ENCODE measurements at places on chromosomes 3 and 15.

- no peak for DNase-seq
Measured at GRCh38 chr3:63945558-63946096, 33.4 kb upstream of the SCAANT1 start.

DNA sequence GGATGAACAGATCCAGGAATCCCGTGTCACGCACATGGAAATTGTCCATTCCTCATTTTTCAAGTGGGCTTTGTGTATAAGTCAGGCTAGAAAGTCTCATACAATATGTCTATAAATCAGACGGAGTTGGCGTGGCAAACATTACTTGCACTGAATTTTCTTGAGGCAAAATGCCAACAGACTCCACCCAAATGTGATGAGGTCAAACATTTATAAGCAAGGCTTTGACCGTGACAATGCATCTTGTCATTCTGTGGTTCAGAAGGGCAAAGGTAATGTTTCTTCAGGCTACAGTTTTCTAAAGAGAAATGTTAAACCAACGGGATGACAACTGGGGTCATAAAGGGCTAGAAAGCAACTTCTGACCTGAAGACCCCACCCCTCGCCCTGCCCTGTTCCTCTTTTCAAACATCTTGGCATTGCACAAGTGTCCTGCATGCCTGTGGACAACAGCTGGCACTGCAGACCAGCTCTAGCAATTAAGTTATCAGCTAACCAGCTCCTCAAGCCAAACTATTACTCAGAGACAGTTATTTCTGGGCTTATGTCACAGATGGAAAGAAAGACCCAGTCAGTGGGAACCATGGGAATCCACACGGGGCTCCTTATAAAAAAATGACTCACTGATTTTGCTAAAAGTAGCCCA lies 36.5 kb upstream of the SPTBN5 start:
- no peak for DNase-seq

DNA sequence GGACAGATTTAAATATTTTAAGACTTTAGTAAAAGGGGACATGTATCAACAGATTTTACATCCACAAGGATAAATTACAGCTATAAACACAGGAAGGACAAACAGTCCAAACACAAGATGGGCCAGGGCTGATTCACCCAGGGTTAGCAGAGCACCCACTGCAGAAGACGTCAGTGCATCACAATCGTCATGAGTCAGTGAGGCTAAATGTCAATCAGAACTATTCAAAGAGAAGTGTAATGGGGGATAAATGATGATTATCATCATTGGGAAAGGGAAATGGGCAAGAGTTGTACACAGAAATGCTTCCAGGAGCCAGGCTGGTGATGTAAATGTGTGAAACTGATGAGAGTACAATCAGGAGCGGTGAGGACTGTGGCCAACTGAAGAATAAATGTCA lies 226.8 kb downstream of the PLCL2 start:
- no peak for DNase-seq

- no peak for DNase-seq
Measured at GRCh38 chr15:68608206-68608843, 29.5 kb downstream of the CORO2B start.

- no peak for DNase-seq
Measured at GRCh38 chr3:4241595-4242170, 61.5 kb upstream of the SETMAR start.

GRCh38 chr15:96273317-96274086 lies 57.0 kb upstream of the NR2F2 start:
- DNase-seq = no peak

DNA sequence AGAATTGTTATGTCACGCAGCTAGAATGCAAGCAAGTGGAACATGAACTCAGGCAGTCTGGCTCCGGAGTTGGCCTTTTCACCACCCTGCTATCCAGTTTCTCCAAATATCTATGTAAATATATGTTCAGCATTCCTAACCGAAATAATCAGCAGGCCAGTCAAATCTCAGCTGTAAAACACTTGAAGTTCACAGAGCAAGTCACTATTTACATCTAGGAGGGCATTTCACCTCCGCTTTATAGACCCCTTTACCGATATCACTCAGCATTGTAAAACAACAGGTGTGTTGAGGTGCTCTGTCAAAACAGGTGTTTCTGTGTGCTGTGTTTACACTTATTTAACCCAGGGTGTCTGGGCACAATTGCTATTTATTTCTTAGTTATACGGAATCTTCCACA lies 12.2 kb upstream of the HES1 start:
- no peak for DNase-seq

- DNase-seq = no peak
Measured at GRCh38 chr15:78565951-78566774, 843 bp downstream of the CHRNA5 start.

DNA sequence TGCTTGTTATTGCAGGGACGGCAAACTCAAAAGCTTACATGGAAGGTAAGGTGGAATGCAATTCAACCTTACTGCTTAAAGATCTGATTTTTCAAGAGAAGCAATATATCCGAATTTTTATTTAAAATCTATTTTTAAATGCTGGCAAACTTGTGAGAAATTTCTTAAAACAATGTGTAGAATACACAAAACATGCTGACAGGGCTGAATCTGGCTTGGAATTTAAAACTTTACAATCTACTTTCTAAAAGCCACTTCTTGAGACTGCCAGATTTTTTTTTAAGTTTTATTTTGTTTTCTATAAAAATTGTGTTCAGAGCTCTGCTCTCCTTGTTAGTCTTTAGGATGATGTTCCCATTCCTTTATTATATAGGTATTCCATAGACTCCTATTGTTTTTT lies 146.7 kb downstream of the ADAM10 start:
- no peak for DNase-seq

DNA sequence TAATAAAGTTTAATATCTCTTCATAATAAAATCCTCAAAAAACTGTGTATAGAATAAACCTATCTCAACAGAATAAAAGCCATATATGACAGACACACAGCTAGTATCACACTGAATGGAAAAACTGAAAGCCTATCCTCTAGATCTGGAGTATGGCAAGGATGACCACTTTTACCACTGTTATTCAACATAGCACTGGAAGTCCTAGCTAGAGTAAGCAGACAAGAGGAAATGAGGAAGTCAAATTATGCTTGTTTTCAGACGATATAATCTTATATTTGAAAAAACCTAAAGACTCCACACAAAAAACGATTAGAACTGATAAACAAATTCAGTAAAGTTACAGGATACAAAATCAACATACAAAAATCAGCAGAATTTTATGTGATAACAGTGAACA lies 57.4 kb upstream of the DIPK2A start:
- DNase-seq = no peak

GRCh38 chr3:119726909-119727308 lies 24.1 kb downstream of the CFAP91 start:
- DNase-seq = no peak

GRCh38 chr3:156586905-156587759 lies 32.2 kb upstream of the SSR3 start:
- DNase-seq = no peak

- DNase-seq = peak; percentile 80
Measured at GRCh38 chr3:12869035-12869621, 27.8 kb upstream of the RPL32 start.

GRCh38 chr3:151305775-151306151 lies 10.9 kb downstream of the GPR87 start:
- no peak for DNase-seq

GRCh38 chr15:67145710-67146109 lies 80.3 kb downstream of the SMAD3 start:
- DNase-seq = peak; percentile 56

- no peak for DNase-seq
Measured at GRCh38 chr3:118425272-118425837, 609.3 kb downstream of the IGSF11 start.

DNA sequence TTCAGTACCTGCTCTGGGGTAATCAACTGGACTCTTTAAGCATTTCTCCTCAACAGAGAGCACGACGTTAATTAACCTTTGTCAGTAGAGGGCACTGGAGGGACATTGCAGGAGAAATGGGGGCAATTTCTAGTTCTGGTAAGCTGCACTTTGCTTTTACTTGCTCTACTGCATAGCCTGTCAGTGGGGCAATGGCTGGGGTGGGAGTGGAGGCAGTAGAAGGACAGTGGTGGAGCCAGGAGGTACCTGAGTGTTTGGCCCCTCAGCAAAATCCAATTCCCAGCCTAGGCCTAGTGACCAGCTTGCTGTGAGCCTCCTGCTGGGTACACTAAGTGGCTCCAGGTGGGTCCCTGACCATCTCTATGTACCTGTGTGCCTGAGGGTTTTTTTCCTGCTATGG lies 18.3 kb upstream of the MED12L start:
- DNase-seq = peak; percentile 61

- DNase-seq = no peak
Measured at GRCh38 chr3:158912188-158912587, 110.3 kb downstream of the MFSD1 start.

GRCh38 chr15:96270581-96271172 lies 59.8 kb upstream of the NR2F2 start:
- DNase-seq = no peak

DNA sequence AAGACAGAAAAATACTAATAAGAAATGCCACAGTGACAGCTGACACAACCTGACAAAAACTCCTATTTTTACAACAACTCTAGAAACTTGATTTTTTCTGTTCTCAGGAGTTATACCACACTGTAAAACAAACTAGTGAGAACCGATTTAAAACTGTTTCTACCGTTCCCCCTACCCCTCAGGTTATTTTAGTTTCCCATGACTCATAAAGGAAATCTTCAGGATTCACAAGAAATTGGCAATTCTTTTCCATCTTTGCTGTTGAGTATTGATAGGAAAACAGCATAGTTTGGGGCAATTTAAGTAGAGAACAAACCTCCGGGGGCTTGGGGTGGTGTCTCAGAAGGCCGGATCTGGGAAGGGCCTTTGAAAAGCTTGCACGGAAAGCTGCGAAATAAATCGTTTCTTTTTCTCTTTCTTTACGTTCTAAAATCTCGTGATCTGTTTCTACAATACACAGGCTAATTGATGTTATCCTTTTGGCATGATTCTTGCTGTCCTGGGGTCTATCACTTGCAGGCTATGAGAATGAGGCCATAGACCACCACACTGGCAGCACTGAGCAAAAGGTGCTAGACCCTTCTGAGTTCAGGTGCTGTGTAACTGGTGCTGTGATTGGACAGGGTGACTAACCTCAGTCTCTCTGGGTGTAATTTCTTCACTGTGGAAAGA lies 89.3 kb downstream of the LPP start:
- DNase-seq = no peak

DNA sequence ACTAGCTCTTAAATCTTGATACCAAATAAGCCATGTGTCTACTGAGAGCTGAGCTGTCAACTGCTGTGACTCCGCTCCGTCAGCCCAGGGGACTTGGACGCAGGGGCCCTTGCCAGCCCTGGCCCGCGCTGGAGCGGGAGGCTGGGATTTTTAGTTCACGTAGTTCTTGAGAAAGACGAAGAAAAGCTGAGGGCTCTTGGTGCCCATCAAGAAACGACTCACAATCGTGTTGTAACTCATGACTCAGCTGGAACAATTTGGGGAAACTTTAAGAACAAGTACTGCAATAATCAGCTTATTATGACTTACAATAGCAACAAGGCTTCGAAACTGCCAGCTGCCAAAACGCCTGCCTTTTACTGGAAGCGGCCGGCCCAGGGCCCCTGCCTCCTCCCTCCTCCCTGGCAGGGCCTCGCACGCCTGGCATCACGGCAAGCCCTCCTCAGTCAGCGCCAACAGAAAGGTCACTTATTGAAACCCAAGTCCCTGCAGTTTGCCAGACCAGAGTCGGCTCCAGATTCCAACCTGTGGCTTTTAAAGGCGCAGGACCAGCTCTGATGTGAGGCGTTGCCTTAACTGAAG lies 60.3 kb downstream of the RGMA start:
- no peak for DNase-seq

DNA sequence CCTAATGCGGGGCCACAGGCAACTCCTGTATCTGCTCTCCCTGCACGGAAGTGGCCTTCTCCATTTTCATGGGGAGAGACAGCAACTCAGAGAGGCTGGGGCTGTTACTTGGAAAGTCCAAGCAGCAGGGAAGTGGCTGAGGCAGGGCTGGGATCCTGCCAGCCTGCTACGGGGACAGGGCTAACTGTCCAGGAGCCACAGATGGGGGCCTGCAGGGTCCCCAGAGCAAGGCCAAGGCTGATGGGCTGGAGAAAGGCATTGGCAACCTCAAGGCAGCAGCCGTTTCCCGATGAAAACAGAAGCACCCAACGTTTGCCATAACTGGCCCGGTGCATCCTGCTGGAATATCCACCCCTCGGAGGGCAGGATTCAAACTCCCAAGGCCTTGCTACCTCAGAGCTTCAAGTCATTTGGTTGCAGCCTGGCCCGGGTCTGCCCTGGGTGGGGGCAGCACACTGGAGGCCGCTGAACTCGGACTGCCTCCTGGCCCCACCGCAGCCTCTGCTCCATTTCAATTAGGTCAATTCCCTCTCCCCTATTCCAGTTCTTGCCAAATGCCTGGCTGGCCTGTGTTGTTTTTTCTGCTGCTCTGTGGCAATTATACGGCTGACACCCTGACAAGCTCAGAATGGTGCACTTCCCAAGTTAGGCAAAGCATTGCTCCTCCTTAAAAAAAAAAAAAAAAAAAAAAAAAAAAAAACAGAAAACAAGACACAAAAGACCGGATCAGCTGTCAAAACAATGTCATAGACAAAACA lies 143.5 kb downstream of the NUP210 start:
- no peak for DNase-seq

DNA sequence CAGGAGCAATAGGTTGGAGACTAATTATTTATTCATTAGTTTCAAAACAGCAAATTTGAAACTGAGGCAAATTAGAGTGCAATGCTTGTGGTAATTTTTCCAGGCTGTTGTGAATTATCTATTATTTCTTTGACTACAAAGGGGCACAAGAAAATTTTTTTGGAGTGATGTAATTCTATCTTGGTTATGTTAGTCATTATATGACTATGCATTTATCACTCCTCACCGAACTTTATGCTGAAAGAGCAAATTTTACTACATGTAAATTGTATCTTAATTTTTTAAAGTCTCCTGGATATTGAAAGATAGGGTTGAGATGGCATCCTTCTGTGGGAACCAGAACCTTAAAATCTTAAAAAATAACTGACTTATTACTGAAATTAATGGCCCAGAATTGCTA lies 320.0 kb upstream of the ROBO1 start:
- DNase-seq = no peak

- DNase-seq = no peak
Measured at GRCh38 chr3:164539215-164539614, 539.1 kb downstream of the SI start.

GRCh38 chr15:58142827-58143461 lies 4.8 kb downstream of the AQP9 start:
- no peak for DNase-seq

GRCh38 chr3:49591615-49592014 lies 37.3 kb downstream of the BSN start:
- no peak for DNase-seq

GRCh38 chr3:53140847-53141845 lies 10.9 kb upstream of the RFT1 start:
- no peak for DNase-seq

DNA sequence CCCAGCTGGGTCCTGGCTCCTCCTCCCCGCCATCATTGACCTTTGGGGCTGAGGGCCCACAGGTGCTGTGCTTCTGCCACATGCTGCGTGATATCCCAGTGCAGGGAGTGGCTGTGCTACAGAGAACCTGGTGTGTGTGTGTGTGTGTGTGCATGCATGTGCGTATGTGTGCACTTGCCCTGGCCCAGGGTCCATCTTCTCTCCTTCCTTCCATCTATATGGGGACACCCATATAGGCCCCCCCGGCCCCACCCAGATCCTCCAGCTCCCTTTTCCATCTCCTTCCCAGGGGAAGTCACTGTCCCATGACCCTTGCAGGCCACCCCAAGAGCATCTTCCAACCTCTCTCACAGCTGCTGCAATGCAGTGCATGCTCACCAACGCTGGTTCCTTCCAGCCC lies 12.6 kb downstream of the RASGRF1 start:
- no peak for DNase-seq

GRCh38 chr3:11989383-11990038 lies 14.7 kb upstream of the SYN2 start:
- no peak for DNase-seq

All from activated CD4-positive, alpha-beta T cell treated with anti-CD3 and anti-CD28 coated beads, Interleukin-2, amount 10 ng/mL, durations not matched to agents 24 days and 14 days (primary cell).